ENCODE measurements at places on chromosomes 1 and 21. TPM values are rescaled to one million over a fixed set of nuclear protein-coding genes. Genes with fewer than 3 reads are reported as not detected.

GRCh38 chr1:67723620-67724019, 38.6 kb downstream of the GADD45A start:
- DNase-seq = no peak

- no peak for DNase-seq
Measured at GRCh38 chr1:24207709-24208108, 20.6 kb upstream of the IFNLR1 start.

GRCh38 chr1:42806171-42806570, 10.8 kb upstream of the ERMAP start:
- DNase-seq = no peak

GRCh38 chr1:184533915-184534314, 147.1 kb downstream of the C1orf21 start:
- no peak for DNase-seq

DNA sequence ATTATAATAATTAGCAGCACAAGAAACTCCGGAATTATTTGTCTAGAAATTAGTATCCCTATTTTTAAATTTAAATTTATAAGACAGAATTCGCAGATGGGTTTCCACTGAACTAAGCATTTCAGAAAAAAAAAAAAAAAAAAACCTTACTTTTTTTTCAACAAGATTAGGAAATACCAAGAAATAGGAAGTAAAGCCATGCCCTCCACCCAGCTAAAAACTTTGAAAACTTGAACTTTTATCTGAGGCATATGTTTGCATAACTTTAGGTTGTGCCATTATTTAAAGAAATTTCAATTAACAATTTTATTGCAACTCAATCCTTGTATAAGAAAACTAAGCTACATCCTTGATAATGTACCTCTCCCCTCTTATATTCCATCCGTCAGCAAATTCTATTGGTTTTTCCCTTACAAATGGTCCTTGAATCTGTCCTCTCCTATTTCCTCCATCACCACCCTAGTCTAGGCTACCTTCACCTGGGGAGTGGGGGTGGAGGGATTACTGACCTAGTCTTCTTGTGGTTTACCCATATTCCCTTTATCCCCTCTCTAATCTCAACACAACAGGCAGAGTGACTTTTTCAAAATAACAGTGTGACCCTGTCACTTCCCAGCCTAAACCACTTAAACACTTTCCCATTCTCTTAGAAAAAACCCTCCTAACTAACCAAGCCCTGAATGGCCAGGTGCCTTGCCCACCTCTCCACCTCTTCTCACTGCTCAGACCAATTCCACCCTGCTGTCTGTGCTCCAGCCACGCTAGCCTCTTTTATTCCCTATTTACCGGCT, 1.4 kb upstream of the EVI5 start:
- DNase-seq = no peak

DNA sequence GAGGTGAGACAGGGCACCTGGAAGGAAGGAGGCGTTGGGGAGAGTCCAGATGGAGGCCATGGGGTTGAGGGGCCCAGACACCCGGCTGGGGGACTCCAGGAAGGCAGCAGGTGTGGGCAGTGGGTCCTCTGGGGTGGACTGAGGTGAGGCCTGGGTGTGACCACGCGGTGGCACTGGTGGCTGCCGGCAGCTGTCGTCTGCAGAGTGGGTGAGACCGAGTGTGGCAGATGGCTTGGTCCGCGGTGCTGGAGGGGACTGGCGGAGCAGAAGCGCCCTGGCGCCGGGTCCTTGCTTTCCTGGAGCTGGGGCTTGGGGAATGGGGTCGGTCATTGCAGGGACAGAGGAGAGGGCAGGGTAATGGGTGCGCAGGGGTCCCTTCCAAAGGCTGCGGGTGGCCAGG, 12.5 kb downstream of the AGRN start:
- no peak for DNase-seq

DNA sequence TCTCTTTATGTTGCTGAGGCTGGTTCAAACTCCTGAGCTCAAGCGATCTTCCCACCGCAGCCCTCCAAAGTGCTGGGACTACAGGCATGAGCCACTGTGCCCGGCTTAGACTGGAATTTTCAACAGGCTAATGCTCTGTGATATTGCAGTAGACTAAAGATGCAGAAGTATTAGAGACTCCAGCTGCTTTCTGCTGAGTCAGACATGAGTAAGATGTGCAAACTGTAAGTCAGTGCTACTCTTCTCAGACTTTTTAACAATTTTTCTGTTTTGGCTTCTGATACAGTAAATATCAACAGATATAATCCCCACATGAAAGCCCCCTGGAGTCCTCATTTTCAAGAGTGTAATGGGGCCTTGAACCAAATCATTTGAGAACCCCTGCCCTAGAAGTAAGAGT, 29.3 kb upstream of the NLRP3 start:
- DNase-seq = no peak

DNA sequence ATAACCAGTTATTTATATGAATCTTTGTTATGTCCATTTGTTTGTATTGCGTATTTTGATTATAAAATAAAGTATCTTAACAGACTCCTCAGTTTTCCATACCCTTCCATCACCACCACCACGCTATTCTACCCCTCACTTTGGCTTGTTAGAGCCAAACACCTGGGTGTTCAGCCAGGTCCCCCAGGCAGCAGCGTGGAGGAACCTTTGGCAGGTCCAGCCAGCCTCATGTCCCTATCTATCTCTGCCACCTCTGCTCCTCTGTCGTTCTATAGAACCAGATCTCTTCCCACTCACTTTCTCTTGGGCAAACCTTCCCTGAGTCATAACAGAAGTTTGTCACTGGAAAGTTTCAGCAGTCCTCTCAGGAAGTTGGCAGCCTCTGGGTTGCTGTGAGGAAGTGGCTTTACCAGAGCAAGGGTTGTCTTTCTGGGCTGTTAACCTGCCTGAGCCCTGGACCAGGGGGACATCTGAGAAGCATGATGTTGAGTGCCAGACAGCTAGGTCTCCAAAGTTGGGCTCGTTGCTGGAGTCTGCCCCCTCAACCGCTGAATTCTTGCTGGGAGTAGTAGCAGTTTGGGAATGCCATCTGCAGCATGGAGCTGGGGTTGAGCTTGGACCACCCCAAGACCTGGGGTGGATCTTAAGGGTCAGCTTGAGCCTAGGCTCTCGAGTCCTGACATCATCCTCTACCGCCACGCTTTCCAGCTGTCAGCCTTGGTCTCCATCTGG, 996 bp upstream of the SH3BGRL3 start:
- DNase-seq = no peak

GRCh38 chr1:156945881-156946661, 25.6 kb downstream of the LRRC71 start:
- no peak for DNase-seq

- DNase-seq = no peak
Measured at GRCh38 chr1:28180306-28181305, 4.1 kb upstream of the PTAFR start.

DNA sequence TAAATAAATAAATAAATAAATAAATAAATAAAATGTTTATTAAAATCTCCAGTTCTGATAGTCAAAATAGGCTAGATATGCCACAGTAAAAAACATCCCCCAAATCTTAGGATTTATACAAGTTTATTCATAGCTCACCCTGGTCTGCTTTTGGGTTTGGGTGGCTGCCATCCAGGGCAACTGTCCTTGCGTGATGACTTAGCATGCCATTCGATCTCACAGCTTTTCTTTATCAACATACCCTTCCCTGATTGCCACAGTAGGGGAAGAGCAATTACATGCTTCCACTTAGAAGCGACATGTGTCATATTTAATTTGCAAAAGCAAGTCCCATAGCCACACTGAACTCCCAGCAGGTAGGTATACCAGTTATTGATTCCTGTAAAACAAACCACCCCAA, 52.7 kb downstream of the TEX35 start:
- DNase-seq = no peak

GRCh38 chr1:154860156-154860870, 9.8 kb downstream of the KCNN3 start:
- no peak for DNase-seq

- DNase-seq = no peak
Measured at GRCh38 chr1:155191904-155192303, 15.8 kb downstream of the THBS3 start.

- DNase-seq = no peak
Measured at GRCh38 chr1:1217621-1218523, 3.9 kb upstream of the TNFRSF4 start.

GRCh38 chr21:25569084-25569483, 38.2 kb downstream of the MRPL39 start:
- no peak for DNase-seq

DNA sequence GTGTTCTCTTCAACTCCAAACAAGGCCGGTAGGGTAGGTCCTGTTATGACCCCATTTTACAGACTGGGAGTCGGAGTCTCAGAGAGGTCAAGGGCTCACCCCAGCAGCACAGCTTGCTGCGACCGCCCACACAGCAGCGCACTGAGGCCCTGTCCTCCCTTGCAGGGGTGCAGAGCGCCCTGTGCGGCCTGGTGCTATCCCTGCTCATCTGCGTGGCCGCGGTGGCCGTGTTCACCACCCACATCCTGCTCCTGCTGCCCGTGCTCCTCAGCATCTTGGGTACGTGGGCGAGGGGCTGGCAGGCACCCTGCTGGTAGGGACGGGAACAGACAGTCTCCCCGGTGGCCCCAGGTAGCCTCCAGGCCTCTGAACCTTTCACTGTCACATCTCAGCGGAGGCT, 55.9 kb downstream of the DISP3 start:
- DNase-seq = no peak

DNA sequence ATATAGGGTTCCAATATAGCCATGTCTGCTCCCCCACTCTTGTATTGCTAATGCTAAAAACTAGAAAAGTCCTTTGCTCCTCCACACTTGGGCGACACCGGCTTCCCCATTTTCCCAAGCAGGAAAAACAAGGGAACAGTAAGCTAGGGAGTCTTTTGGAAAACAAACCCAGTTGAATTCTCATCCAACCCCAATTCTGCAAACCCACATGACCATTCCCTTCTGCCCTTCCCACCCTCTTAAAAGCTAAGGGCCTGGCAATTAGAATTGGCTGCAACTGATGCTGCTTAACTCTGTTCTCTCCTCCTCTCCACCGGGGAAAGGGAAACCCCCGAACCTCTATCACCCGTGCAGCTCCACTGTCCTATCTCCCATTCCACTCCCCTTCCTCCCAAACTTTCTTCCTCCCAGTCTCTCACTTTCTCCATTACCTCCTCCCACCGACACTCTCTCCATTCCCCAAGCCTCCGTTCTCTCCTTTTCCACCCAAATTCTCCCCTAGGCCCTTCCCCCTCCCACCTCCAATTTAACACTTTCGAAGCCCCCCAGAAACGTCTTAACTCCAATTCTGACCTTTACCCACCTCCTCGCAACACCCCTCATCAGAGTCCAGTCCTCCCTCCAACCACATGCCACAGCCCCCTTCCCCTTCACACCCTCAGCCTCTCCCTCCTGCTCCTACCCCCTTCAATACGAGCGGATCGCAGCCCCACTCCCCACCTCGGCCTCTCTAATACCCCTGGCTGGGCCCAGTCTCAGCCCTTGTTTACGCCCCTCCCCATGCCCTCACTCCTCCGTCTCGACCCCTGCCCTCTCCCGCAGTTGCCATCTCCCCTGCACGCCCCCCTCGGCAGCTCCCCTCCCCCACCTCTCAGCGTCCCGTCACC, 701 bp downstream of the DEDD start:
- DNase-seq = no peak

DNA sequence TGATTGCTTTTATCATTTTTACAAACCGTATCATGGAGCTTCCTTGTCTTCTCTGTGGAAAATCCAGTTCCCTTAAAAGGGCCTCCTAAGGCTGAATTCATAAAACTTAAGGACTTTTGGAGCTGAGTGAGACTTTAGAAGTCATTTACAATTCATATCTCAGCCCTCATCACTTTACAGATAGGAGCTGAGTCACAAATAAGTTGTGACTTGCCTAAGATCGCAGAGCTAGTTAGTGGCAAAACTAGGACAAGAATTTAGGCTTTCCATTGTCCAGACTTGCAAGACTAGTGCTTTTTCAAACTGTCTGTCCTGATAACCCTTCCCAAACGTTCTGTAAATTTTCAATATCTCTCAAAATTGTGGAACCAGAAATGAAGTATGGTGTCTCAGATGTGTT, 37.3 kb downstream of the C1orf21 start:
- DNase-seq = no peak

- DNase-seq = no peak
Measured at GRCh38 chr1:7535934-7536878, 234.9 kb upstream of the VAMP3 start.

DNA sequence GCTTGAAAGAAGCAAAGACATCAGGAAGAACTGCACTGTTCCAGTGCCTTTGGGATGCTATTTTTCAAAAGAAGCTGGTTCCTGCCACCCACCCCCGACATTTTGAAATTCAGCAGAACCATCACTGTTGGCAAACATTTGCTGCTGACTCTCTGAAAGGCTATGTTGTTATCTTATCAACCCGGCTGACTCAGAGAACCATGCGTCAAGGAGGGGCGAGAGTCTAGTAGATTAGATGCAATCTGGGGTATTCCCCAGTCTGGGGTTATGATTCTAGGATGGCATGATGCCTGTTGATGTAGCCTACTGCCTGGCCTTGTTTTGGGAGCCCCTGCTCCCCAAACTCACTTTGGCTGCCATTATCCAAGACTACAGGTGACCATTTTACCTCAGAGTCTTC, 267.8 kb upstream of the RUNX1 start:
- DNase-seq = no peak

GRCh38 chr1:164794356-164794755, 235.4 kb downstream of the PBX1 start:
- DNase-seq = no peak

S1PR1 gene
- total RNA-seq = 54.1 TPM

CR1L gene
- not detected for total RNA-seq

IFNAR1 gene
- total RNA-seq = 22.7 TPM

C1orf141 gene
- not detected for total RNA-seq

OVAAL gene
- 4.3 TPM for total RNA-seq

B4GALT3 gene
- 19.5 TPM for total RNA-seq

ITLN2 gene
- total RNA-seq = not detected

WLS gene
- total RNA-seq = 97.6 TPM

AVPR1B gene
- total RNA-seq = not detected

H3-3A gene
- 317 TPM for total RNA-seq

PCNX2 gene
- 1.4 TPM for total RNA-seq

PLA2G2D gene
- not detected for total RNA-seq

All from heart right ventricle (tissue), 16 donors.